Nucleus accumbens (tissue), 56 donors: ENCODE measurements at places on chromosomes 12 and 14.

DNA sequence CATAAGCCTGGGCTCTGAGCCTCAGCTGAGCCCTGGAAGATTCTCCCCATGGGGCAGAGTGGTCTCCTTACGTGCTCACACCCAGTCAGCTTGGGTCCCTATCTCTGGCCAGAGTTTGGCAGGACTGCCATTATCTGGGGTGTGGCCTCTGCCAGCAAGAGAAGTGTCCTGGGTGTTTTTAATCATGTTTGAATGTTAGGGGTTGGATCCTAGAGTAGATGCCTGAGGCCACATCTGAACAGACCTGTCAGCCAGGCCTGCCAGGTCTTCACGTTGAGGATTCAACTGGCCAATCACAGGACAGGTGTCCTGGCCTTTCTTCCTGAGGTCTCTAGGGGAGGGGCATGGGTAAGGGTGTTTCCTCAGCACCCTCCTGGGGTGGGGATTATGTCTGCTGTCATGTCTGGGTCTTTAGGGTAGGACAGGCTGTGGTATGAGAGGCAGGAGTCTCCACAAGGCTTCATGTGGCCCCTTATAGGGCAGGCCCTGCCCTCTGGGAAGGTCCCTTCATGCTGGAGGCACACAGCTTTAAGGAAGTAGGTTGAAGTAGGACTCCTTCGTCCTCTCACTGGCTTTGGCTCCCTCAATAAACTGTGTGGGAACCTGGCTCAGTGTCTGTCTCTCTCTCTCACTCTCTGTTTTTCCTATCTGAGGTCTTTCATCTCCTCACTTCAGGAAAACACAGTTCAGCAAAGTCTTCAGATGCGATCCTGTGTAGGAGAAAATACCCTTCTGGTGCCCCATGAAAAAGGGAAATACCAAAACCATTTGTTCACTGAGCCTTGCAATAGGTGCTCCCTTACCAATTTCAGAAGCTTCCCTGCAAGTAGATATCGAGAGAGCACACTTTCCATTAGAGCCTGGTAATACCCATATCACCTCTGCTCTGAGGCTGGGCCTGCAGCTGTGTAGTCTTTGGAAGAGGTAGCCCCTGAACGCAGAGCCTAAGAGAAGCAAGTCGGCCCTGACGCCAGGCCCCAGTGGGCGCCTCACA is 6.7 kb upstream of the FITM1 start:
- no peak for DNase-seq

DNA sequence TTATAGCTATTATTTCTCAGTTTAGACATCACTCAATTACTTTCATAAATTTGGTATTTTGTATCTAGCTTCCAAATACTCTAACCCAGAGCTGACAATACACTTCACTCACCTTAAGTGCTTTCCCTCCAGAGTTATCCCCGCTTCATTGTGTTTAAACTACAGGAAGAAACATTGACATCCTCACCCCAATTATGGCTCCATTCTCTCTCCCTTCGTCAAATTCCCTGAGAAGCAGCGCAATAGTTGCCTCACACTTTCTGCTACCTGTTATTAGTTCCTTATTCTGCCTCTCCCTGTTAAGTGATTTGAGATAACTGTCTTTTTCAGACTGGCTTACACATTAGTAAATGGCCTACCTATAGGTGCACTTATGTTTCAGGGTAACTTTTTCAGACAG is 69.4 kb upstream of the AMIGO2 start:
- DNase-seq = no peak

- no peak for DNase-seq
These were observed 10.2 kb downstream of the PSMC1 start for GRCh38 chr14:90266441-90267154.

DNA sequence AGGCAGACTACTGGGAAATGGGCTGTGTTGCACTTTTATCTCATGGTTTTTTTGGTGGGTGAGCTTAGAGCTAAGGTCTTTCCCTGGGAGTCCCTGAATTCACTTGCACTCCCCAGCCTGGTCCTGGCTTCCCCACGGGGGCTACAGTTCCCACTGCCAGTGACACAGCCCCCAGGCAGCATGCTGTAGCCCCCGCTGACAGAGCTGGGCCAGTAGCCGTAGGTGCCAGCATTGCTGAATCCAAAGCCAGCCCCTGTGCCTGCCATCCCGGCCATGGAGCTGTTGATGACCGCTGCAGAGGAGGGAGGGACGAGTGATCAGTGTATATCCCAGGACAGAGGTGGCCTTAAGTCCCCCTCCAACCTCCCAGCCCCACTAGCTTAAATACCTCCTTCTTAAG is 6.9 kb upstream of the KRT72 start:
- DNase-seq = no peak

DNA sequence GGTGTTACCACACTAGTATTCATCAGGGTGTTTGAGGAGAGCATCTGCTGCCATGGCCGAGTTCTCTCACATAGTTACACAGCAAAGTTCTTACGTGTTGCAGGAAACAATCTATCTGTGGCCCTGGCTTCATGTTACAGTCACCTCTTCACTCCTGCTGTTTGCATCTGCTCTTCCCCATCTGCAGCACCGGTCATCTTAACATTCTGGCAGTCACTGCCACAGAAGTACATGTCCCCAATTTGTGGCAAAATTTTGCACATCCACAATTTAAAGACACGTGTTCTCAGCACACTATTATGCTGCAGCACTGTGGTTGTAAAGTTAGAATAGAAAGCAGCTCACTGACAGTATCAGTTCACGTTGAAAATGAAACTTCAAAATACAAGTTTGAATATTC is 23.2 kb downstream of the MAPK1IP1L start:
- no peak for DNase-seq

DNA sequence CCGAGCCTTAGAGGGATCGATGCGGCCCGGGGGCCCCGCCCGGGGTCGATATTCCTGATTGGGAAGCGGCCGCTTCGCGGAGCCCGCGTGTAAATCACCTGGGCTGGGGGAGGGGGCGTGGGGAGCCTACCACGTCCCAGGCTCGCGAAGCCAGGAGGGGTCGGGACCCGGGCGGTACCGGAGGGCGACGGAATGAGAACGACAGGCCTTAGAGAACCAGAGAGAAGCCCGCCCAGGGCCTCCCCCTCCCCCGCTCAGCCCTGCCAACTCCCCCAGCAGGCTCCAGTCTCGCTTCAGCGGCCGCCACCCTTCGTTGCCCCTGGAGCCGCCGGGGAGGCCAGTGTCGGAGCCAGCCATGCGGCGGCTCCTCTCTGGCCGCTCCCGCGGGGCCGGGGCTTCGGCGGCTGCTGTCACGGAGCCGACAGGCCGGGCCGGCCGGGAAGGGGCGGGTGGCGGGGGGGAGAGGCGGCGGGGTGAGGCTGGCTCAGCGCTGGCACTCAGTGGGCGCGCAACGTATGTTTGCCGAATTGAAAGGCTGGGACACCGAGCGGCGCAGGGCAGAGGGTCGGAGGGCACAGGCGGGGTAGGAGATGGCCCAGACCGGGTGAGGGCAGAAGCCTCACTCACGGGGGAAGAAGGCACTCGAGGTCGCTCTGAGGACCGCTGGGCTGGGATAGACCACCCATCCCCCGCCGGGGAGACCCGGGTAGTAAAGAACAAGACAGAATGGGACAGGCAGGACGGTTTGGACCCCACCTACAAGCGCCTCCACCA is 1.4 kb upstream of the DNAJC22 start:
- no peak for DNase-seq

- DNase-seq = no peak
These were observed 14.4 kb upstream of the GUCY2C start for GRCh38 chr12:14710632-14711320.

GRCh38 chr14:74257078-74257940 is 18.1 kb downstream of the VSX2 start:
- DNase-seq = peak; percentile 50

- DNase-seq = no peak
These were observed 81.3 kb downstream of the CPSF2 start for GRCh38 chr14:92203116-92203515.

GRCh38 chr12:65466911-65467310 is 188.4 kb downstream of the MSRB3 start:
- no peak for DNase-seq

DNA sequence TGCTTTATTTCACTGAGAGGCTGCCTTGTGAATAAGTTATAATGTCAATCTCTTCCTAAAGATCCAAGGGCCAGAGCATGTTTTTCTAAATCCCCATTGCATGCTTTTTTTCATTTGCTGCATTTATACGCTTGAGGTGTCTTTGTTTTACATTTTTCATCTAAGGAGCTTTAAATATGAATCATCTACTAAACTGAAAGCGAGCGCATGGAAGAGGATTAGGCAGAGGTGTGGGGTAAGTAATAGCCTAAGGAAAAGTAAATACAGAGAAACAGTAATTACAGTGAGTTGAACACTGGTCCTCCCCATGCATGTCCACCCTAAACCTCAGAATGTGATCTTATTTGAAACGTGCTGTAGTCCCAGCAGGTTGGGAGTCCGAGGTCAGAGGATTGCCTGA is 76.4 kb upstream of the METAP2 start:
- no peak for DNase-seq

GRCh38 chr12:117236456-117237001 is 46.3 kb upstream of the FBXO21 start:
- DNase-seq = peak; percentile 22

GRCh38 chr14:103679351-103679750 is 35.9 kb downstream of the XRCC3 start:
- no peak for DNase-seq

DNA sequence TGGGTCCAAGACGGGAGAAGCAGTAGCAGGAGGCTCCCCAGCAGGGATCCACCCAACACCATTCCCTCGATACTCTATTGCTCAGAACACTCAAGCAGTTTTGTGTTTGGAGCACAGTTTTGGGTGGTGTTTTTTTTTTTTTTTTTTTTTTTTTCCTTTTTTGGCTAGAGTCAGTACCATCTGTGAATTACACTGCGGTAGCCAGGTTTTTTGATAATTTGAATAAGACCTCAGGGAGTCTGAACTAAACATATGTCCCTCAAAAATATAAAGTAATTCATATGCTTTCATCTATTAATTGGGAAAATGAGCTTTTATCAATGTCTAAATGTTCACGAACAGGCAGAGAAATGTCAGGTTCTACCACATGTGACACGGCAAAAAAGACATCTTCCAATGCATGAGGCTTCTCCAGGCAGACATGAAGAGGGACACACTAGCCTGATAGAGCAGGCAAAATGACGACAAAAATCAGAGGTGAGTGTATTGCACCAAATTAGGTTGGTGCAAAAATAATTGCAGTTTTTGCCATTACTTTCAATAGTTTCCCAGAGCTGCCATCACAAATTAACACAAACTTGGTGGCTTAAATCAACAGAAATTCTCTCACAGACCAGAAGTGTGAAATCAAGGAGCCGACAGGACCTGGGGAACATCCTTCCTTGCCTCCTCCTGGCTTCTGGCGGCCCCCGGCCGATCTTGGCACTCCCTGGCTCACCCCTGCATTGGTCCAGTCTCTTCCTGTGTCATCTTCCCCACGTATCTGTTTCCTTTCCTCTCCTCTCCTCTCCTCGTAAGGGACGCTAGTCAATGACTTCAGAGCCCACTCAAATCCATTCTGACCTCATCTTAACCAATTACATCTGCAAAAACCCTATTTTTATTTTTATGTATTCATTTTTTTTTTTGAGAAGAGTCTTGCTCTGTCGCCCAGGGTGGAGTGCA is 33.9 kb downstream of the FOXN3 start:
- DNase-seq = no peak

GRCh38 chr12:49068879-49069506 is 786 bp downstream of the RHEBL1 start:
- no peak for DNase-seq

DNA sequence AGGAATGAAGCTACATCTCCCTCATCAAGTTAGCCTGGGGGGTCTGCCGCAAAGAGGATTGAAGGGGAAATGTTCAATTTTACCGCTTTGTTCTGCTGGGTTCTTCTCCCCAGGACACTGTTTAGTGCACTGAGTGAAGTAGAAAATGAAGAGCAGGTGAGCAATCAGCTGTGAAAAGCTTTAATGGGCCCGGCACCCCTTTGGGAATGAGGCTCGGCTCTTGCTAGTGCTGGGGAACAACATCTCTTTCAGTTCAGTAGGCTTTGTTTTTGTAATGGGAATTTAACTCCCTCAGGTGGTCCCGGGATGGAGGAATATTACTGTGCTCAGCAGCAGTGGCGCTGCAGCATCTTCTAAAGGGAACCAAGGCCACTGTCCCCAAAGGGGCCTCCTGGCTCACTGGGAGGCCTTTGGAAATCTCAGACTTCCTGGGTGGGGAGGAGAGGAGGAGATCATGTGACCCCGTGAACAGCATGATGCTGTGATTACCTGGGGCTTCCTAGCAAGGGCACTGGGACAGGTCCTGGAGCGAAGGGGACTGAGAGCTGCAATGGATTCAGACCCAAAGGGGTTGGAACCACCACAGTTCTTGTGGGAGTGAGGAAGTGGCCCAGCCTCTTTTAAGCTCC is 85.2 kb upstream of the MAX start:
- DNase-seq = no peak

GRCh38 chr14:103033681-103034096 is 23.7 kb downstream of the CDC42BPB start:
- no peak for DNase-seq

- DNase-seq = no peak
These were observed 33.1 kb upstream of the PTPRO start for GRCh38 chr12:15289192-15289591.

GRCh38 chr12:53239643-53240258 is 7.7 kb upstream of the RARG start:
- no peak for DNase-seq

DNA sequence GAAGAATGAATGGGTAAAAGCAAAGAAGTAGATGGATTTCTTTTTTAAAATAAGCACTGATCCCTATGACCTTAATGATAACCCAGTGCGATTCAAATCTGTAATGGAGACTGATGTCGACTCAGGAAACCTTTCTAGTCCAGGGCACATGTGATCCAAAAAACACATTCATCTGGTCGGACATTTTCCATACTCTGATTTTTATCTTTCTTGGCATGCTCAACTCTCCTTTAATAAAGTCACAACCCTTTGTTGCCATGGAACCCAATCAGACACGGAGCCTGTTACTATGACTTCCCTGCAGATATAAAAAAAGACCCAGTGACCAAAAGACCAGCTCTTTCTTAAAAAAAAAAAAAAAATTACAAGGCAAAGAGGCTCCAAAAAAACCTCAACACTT is 27.9 kb downstream of the TMCC3 start:
- DNase-seq = no peak

- DNase-seq = peak; percentile 8
These were observed 31.0 kb upstream of the NPFF start for GRCh38 chr12:53538209-53538689.

DNA sequence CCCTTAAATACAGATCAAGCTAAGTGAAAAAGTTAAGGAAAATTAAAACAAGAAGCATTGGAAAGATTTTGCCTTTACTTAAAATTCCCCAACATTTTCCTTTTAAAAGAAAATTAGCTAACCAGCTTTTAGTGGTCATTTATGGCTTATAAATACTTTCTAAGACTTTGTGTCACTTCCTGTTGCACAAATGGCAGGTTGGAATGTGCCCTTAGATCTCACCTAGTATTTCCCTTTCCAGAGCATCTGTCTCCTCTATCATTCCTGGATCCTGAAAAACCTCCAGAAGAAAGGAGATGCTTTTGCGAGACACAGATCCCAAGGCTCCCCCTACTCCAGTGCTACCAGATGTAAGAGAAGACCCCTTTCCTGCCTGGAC is 58.3 kb downstream of the ARF6 start:
- no peak for DNase-seq
